Fibroblast of lung (primary cell): ENCODE measurements at places on chromosomes 1 and 21.

GRCh38 chr1:12480748-12481362 lies 137.2 kb downstream of the DHRS3 start:
- no peak overlapping the region for H3K4me3 ChIP-seq
- H3K4me1 ChIP-seq, result peaks cover 28% of the 10 kb centered on the region
- no peaks in the 10 kb centered on the region for H3K36me3 ChIP-seq
- no peaks in the 10 kb centered on the region for H3K27me3 ChIP-seq
- H3K27ac ChIP-seq, result no peak overlapping the region

DNA sequence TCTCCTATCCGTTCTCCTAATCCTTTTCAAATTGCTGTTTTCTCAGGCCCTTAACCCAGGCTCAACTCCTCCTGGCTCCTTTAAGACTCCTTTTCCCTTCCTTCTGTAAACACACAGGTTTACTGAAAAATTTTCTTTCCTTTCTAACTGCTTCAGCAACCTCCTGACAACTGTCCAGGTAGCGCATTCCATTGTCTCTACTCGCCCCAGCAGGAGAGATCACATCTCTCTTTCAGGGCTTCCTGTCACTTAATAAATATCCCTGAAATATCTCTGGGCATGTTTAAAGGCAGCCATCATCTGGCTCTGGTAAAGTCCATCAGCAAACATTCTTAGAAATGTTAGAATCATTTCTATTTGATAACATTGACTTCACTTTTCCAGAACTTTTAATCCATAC lies 211.2 kb upstream of the PTBP2 start:
- no peaks in the 10 kb centered on the region for H3K36me3 ChIP-seq
- H3K27ac ChIP-seq, result no peak overlapping the region
- H3K4me1 ChIP-seq, result no peaks in the 10 kb centered on the region
- no peak overlapping the region for H3K4me3 ChIP-seq
- DNase-seq, result no peak

- H3K27ac ChIP-seq, result no peak overlapping the region
- H3K4me3 ChIP-seq, result no peak overlapping the region
- no peaks in the 10 kb centered on the region for H3K27me3 ChIP-seq
- no peak for DNase-seq
These were observed 68.4 kb upstream of the ABCG1 start for GRCh38 chr21:42150474-42151085.

- no peaks in the 10 kb centered on the region for H3K36me3 ChIP-seq
- H3K27me3 ChIP-seq, result no peaks in the 10 kb centered on the region
- H3K4me3 ChIP-seq, result no peak overlapping the region
- H3K27ac ChIP-seq, result no peak overlapping the region
- no peaks in the 10 kb centered on the region for H3K4me1 ChIP-seq
These were observed 47.1 kb downstream of the PTGS2 start for GRCh38 chr1:186633116-186633515.

- H3K4me3 ChIP-seq, result no peak overlapping the region
- DNase-seq, result no peak
- H3K27me3 ChIP-seq, result no peaks in the 10 kb centered on the region
- peaks cover 49% of the 10 kb centered on the region for H3K4me1 ChIP-seq
These were observed 7.9 kb upstream of the A3GALT2 start for GRCh38 chr1:33328817-33329216.

GRCh38 chr1:85576266-85576641 lies 4.3 kb upstream of the CCN1 start:
- peaks cover 2% of the 10 kb centered on the region for H3K36me3 ChIP-seq
- peaks cover 18% of the 10 kb centered on the region for H3K4me1 ChIP-seq
- peak overlapping the region; percentile 86 for H3K4me3 ChIP-seq

DNA sequence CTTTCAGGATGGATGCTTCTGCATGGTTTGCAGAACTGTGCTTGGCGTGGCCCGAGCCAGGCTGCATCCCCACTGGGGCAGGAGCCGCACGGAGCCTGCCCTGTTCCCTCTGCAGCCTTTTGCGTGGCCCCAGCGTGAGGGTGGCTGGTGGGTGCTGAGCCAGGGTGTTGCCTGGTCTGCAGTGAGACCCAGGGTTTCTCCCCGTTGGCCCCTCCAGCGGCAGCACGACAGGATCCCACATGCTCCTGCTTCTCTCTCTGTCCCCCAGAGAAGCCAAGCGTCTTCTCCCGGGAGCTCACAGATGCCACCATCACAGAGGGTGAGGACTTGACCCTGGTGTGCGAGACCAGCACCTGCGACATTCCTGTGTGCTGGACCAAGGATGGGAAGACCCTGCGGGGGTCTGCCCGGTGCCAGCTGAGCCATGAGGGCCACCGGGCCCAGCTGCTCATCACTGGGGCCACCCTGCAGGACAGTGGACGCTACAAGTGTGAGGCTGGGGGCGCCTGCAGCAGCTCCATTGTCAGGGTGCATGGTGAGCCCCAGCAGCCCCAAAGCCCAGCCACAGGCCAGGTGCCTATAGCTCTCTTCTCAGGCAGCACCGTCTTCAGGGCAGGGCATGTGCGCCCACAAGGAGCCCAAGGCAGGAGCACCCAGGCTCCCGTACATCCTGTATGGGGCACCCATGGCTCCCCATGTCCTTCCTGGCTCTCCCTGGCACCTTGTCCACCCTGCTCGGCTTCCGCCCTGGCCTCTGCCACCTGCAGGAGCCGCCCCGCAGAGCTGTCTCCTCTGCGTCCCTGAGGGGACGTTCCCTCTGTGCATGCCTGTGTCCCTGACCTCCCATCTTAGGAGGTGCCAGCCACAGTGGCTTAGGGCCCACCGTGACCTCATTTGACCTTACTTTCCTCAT lies 78.9 kb downstream of the OBSCN start:
- H3K4me1 ChIP-seq, result no peaks in the 10 kb centered on the region
- no peaks in the 10 kb centered on the region for H3K36me3 ChIP-seq
- DNase-seq, result no peak

- no peak for DNase-seq
- no peaks in the 10 kb centered on the region for H3K36me3 ChIP-seq
- no peak overlapping the region for H3K27ac ChIP-seq
- H3K4me1 ChIP-seq, result no peaks in the 10 kb centered on the region
- no peak overlapping the region for H3K4me3 ChIP-seq
These were observed 81.3 kb downstream of the UROD start for GRCh38 chr1:45093334-45093733.

DNA sequence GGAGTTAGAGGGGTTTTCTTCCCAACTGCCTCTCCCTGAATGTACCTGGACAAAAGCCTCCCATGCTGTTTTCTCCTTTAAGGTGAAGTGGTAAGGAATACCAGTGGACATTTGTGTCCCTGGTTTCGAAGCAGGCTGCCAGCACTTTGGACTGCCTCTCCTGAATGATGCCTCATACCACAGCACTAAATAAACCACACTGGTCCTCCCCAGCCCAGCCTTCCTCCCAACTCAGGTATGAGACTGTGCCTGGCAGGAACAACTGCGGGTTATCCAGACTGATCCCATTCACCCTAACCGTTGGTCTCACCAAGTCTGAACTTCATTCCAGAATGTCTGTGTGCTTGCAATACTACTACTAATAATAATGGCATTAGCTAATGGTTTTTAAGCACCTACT lies 9.3 kb downstream of the COQ8A start:
- no peak overlapping the region for H3K27ac ChIP-seq
- no peaks in the 10 kb centered on the region for H3K27me3 ChIP-seq
- DNase-seq, result no peak
- H3K4me3 ChIP-seq, result no peak overlapping the region
- H3K36me3 ChIP-seq, result no peaks in the 10 kb centered on the region
